Activated CD4-positive, CD25-positive, alpha-beta regulatory T cell (primary cell): ENCODE measurements at places on chromosomes 6 and 20.

- DNase-seq: no peak
These were observed 18.0 kb upstream of the SIRPB2 start for GRCh38 chr20:1509237-1509636.

DNA sequence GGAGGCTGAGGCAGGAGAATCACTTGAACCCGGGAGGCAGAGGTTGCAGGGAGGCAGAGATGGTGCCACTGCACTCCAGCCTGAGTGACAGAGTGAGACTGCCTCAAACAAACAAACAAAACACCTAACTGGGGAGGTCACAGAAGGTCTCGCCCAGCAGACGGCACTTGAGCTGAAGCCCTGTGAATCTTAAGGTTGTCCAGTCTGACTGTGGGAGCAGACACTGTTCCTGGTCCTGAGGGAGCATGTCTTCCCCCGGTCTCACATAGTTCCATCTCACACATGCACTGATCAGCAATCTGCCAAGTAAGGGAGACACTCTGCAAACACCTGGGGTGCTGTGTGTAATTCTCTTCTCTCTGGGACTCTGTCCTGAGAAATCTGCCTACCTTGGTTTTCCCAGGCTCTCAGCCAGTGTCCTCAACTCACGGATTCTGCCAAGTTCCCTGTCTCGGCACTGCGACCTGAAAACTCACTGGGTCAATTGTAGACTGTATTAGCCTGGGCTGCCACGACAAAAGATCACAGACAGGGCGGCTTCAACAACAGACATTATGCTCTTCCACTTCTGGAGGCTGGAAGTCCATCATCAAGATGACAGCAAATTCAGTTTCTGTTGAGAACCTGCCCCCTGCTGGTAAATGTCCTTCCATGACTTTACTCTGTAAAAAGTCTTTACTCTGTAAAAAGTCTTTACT, 94.3 kb downstream of the JPH2 start:
- no peak for DNase-seq

GRCh38 chr6:73236144-73236750, 11.0 kb upstream of the KHDC1L start:
- no peak for DNase-seq

DNA sequence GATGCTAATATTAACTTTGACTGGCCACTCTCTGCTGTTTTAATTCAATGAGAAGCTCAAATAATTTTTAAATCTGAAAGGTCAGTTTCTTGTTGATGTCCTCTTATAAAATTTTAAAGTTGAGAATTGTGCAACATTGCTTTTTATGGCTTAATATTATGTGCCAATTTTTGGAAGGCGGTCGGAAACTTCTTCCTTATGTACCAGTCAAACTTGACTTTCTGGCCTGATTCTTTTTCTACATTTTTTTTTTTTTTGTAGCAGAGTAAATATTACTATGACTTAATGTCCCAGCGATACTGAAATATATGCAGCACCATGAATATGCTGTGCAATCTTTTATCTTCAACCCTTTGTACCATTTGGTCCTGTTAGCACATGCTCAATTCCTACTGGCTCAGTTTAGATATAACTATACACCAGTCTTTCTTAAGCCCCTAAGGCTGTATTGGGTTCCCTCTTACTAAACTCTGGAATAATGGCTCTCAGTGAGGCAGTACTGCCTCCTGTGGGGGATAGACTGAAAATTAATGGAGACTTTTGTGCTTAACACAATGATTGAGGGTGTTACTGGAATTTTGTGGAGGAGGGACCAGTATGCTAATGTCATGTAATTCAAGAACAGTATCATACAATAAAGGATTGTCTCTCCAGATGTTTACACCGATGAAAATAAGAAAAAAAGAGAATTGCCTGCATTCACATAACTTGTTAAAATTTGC, 156.4 kb upstream of the SYNCRIP start:
- DNase-seq: no peak

DNA sequence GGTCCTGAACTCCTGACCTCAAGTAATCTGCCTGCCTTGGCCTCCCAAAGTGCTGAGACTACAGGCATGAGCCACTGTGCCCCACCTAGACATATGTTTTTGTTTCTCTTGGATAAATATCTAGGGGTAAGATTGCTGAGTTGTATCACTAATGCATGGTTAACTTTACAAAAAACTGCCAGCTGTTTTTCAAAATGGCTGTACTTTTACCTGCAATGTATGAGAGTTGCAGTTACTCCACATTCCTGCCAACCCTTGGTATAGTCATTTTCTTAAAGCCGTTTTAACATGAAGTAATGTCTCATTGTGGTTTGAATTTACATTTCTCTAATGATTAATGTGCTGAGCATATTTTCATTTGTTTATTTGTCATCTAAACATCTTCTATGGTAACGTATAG, 289.7 kb downstream of the UTRN start:
- DNase-seq: no peak

DNA sequence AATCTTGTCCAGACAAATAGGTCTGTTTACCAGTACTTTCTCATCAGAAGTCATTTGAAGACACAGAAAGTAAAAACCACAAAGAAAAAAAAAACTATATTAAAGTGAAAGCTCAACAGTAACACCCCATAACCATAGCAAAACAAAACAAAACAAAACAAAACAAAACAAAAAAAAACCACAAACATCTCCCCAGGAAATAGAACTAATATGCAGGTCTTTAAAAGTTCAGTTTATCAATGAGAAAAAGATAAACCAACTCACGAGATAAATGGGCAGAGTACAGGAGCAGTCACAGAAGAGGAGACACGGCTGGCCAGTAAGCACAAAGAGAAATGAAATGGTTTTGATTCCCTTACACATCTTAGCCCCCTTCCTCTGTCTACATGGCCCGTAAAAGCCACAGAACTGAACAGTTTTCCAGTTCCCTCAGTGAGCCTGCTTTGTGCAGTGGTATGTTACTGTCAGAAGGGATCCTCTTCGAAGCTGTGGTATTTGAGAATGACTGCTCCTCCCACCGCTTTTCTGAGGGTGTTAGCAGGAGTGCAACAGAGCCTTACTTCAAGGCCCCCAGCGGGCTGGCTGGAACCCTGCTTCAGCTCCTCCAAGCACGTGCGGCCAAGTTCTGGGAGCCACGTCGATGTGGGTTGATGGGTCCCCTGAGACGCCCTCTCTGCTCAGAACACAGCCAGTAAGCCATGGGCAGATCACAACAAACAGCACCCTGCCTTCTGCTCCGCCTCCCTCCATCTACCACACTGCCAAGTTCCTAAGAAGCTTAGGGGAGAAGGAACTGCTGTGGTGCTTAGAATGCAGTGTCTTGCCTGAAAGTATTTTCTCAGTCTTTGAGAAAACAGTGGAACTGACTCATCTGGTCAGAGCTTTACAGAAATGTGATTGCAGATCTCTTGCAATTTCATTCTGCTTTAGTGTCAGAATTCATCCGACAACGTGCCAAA, 14.0 kb downstream of the UST start:
- DNase-seq: no peak

GRCh38 chr6:77986380-77987034, 333.7 kb downstream of the MEI4 start:
- no peak for DNase-seq

DNA sequence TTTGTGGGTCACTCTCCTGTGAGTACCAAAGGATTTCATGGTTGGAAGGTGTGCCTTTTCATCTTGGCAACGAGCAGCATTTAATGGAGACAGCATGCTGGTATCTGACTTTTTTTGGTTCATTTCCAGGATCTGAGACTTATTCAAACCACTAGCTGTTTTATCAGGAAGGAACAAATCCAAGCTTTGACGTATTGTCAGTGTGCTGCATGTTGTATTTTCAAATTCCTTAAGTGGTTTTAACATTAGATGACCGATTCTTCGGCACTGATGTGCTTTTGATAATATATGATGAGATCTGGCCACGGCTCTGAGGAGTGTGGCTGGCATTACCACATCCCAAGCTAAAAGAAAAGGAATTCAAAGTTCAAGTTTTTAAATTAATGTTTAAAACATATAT, 6.4 kb downstream of the RMND1 start:
- DNase-seq: no peak

DNA sequence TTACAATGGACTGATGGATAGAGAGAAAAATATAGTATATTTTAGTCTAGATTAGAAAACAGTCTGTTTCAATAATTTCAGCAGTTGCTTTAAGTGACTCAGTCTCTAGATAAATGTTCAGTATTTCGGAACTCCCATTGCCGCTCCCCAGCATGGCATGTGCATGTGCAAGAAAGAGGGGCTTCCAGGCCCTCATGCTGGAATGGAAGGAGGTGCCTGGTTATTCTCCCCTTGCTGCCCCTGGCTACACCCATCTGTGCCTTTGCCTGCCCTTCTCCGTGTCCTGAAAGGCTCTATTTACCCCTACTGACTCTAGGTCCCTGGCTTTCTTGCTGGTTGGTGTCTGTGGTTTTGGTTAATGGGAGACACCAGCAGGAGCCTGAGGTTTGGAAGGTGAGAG, 115.7 kb upstream of the IFNGR1 start:
- no peak for DNase-seq

DNA sequence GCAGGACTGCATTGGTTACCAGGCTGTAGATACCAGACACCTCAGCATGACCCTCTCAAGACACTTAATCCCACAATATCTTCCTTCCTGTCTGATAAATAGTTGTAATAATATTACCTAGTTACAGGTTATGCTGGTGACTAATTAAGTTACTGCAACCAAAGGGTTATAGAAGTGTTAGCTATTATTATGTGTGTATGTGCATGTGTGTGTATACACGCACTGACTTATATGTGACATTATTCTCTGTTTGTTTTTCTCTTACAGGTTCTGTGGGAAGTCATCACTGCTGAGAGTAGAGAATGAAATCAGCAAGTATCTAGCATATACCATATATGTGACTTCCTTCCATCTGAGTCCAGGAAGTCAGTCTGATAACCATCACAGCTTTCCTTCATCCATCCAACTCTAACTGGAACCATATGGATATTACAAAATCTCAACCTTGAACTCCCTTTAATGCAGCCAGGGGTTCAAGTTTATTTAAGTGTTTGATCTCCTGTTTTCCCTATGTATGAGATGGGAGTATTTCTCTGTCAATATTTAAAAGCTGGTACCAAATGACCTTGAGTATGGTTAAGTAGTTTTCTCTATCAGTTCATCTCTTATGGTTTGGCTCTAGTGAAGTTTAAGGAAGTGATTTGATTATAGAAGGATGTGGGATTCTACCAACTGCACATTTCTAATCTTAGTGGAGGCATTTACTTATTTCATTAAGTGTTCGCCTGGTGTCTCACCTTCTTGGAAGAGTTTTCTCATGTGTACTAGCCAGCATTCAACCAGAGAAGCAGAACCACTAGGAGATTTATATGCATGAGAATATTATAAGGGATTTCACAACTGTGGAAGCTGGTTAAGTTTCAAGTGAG, 313.2 kb downstream of the HIVEP2 start:
- DNase-seq: no peak

DNA sequence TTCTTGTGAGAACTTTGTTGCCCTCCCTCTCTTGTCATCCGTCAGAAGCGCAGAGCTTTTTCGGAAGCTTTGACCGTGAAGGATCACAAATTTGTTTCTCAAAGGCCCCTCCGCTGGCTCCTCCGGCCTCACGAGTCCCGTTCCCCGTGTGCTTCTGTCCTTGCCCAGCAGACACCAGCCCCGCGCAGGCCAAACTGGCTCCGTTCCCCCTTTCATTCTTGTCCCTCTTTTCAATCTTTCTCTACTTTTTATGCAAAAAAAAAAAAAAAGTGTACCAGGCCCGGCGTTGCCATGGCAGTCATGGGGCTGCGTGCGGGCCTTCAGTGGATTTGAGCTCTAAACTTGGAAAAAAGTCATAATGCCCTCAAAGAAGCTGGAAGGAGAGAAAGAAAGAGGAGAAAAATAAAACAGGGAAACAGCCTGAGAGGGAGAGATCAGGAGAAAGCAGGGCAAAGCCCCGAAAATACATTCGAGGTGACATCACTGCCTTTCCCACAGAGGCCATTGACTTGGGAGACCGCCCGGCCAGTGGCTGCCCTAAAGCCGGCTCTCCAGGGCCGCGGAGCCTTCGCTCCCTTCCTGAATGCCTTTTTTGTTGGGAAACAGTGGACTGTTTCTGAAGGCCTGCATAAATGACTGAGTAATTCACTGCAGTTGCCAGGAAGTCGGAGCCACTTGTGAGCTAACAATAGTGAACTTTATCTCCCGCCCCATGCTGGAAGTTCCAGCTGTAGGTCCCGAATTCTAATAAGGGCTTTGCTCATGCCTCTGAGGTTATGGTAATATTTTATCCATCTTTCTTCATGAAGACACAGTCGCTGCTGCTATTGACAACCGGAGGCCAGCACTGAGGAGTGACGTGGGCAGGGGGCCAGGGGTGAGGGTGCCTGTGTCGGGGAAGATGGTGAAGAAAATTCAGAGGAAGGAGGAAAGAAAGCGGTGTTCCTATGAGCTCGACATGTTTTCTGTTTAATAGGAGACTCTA, 670.9 kb downstream of the QKI start:
- no peak for DNase-seq

DNA sequence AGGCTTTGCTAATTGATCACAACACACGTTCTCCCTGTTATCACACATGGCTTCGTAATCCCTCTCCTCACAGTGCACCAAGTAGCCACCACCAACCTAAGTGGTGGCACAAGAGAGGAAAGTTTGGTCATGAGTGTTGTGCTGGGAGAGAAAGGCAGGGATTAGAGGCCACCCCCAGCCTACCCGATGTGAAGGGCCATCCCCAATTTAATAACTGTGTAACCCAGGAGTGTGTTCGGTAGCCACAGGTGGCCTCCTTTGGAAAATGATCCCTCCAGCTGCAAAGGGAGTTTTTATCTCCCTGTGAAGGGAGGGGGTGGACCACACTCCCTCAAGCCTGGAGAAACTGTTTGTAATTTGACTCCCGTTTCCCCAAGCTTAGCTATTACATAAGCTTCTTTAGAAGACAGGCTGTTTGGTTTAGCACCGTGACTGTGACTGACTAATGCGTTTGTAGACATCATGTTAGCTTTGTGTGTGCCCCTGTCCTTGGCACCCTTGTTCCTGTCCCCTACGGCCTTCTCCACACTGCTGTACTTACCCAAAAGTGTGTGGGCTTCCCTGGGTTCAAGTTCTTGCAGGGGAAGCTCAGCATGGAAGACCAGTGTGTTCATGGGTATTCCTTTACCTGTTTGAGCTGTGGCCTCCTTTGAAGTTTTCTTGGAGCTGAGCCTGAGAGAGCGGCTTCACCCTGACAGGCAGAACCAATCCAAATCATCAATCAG, 20.6 kb downstream of the PPP1R16B start:
- no peak for DNase-seq

- DNase-seq: no peak
These were observed 87.0 kb downstream of the TBC1D7 start for GRCh38 chr6:13241364-13241763.

GRCh38 chr6:6436946-6437345, 116.5 kb upstream of the F13A1 start:
- no peak for DNase-seq

DNA sequence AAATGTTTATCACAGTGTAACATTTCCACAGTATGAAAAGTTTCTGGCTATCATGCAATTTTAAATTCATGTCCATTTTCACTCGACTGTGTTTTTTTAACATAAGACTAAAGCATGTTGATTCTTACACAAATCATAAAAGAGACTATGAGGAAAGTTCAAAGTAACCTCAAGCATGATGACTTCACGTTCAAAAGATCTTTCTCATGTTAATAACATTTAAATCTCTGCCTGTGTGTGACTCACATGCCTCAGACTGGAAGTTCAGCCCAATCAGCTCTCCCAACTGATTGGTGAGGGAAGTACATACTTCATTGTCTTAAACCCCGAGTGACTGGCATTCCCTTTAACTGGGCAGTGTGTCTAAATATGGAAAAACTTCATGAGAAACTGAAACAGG, 37.4 kb downstream of the ATXN1 start:
- DNase-seq: no peak
